GM03348 (cell line): ENCODE measurements at places on chromosomes 6 and 20.

GRCh38 chr20:31968291-31969126 is 558 bp downstream of the XKR7 start:
- peak; percentile 92 for DNase-seq

GRCh38 chr6:149362289-149362688 is 37.8 kb upstream of the SUMO4 start:
- DNase-seq, result no peak

GRCh38 chr20:14951707-14952418 is 614.5 kb upstream of the FLRT3 start:
- peak; percentile 51 for DNase-seq

DNA sequence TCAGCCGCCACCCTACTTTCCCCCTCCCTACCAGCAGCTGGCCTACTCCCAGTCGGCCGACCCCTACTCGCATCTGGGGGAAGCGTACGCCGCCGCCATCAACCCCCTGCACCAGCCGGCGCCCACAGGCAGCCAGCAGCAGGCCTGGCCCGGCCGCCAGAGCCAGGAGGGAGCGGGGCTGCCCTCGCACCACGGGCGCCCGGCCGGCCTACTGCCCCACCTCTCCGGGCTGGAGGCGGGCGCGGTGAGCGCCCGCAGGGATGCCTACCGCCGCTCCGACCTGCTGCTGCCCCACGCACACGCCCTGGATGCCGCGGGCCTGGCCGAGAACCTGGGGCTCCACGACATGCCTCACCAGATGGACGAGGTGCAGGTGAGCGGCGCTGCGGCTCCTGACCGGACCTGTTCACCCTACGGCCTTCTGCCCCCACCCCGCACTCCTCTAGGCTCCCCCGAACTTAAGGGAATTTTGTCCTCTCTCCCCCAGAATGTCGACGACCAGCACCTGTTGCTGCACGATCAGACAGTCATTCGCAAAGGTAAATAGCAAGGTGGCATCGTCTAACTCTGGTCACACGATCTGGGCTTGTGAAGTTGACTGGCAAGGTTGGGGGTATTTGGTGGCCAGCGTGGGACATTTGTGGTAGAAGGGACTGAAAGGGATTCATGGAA is 2.3 kb downstream of the TFAP2C start:
- no peak for DNase-seq

DNA sequence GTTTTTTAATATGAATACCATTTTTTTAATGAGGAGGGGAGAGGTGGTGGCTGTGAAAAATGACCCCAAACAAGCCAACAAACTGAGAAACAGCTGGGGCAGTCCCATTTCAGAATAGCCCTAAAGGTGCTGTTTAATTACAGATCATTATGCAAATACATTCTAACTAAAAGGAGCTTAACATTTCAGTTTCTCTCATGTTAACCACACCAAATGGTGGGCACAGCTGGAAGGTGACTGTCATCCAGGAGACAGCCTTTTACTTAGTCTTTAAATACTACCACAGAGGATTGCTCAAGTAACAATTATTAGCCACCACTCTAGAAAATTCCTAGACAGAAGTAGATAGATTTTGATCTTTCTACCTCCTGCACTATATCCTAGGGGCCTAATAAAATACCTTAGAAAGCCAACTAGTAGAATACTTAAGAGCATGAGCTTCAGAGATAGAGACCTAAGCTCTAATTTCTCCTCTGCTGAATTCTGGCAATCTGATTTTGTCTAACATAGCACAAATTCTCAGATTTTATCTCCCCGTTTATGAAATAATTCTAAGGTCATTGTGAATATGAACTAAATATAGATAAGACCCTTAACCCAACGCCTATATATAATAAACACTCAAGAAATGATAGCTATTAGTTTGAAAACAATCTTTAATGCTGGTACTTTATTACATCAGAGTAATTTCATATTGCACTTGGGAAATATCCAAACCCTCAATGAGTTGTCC is 615.1 kb upstream of the NRSN1 start:
- DNase-seq, result no peak

DNA sequence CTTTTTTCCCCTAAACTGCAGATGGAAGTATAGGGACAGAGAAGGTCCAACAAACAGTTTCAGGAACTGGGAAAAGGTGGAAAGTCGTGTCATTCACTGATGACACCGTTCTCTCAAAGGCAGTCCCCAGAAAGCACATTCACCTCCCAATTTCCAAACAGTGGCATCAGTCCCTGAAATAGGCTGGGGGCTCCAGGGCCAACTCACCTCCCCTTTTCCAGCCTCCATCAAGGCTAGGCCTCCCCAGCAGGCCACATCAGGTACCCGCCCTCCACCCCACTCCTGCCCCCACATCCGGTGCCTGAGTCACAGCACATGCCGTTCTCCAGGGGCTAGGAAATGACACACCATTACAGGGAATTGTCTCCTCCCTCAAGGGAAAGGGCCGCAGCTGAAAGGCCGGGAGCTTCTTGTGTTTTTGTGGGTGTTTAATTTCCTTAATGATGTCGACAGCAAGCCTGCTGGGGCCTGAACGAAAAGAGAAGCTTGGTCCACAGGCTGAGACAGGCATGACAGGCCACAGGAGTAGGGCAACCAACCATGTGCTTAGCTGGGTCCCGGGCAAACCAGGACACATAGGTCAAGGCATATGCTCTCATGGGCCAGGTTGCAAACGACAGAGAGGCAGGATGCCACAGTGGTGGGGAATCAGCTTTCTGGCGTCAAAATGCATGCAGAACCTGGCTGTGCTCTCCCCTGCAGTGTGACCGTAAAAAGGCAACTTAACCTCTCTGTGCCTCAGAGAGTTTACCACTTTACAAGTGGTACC is 39.2 kb downstream of the ZMYND8 start:
- DNase-seq, result peak; percentile 93

DNA sequence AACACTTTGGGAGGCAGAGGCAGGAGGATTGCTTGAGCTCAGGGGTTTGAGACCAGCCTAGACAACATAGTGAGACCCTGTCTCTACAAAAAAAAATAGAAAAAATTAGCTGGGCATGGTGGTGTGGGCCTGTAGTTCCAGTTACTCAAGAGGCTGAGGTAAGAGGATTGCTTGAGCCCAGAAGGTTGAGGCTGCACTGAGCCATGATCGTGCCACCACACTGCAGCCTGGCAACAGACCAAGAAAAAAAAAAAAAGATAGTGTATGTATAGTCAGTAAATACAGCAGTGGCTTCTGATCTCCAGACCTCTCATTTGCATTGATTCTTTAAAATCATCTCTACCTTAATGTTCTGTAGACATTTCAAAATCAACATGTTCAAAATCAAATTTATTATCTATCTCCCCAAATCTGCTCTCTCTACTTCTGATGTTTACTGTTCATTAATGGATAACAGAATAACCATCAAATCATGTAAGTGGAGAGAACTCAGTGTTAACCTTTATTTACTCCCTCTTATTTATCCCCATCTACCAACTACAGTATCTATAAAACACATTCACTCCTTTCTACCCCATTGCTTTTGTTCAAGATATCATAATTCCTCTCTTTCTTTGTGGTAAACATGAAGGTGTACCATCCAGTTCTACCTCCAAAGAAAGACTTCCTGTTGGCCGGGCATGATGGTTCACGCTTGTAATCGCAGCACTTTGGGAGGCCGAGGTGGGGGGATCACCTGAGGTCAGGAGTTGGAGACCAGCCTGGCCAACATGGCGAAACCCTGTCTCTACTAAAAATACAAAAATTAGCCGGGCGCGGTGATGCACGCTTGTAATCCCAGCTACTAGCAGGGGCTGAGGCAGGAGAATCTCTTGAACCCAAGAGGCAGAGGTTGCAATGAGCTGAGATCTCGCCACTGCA is 7.7 kb downstream of the PROCR start:
- no peak for DNase-seq

DNA sequence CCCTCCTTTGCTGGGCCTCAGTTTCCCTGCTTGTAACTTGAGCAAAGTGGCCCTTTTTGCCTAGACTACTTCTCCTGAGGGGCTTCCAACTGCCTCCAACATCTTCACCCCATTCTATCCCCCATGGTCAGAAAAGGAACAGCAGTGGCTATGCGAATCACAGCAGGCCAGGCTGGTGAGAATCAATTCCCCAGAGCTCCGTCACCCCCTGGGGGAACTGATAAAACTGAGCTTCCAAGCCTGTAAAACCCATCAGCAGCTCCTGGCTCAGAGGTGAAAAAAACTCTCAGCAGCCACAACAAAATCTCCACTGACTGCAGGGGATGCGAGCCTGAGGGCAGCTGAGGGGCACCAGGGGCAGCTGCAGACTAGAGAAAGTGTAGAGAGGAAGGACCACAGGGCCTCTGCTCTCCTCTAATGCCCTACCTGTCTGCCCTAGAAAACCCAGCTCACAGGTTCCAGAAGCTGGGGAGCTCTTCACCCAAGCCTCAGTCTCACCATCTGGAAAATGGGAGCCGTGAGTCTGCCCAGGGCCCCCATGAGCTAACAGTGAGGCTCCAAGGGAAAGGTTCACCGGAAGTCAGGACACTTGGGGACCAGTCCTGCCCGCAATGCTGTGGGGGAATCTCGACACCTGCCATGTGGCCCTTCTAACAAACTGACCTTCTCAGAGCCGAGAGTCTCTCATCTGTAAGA is 120.6 kb downstream of the GRM4 start:
- DNase-seq, result no peak

GRCh38 chr6:137084865-137085617 is 40.3 kb upstream of the IL20RA start:
- DNase-seq, result no peak

DNA sequence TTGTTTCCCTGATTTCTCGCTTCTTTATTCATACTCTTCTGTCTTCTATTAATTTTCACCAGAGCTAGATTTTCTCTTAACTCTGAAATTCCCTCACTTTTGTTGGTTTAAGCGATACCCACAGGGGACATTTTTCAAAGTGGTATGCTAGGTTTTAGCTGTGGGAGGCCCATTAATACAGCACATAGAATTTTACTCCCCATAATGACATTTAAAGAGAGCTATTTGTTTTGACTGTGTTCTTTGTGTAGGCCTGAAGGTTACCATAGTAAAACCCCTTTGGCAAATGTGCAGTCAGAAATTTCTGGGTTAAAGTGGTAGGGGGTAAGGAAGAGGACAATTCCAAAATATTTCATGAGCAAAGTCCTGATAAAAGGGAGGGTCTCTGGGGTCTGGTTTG is 721.1 kb upstream of the CITED2 start:
- DNase-seq, result no peak

- no peak for DNase-seq
These were observed 47.1 kb upstream of the PMEPA1 start for GRCh38 chr20:57756921-57757320.

GRCh38 chr6:2596222-2596621 is 154.5 kb downstream of the MYLK4 start:
- no peak for DNase-seq

DNA sequence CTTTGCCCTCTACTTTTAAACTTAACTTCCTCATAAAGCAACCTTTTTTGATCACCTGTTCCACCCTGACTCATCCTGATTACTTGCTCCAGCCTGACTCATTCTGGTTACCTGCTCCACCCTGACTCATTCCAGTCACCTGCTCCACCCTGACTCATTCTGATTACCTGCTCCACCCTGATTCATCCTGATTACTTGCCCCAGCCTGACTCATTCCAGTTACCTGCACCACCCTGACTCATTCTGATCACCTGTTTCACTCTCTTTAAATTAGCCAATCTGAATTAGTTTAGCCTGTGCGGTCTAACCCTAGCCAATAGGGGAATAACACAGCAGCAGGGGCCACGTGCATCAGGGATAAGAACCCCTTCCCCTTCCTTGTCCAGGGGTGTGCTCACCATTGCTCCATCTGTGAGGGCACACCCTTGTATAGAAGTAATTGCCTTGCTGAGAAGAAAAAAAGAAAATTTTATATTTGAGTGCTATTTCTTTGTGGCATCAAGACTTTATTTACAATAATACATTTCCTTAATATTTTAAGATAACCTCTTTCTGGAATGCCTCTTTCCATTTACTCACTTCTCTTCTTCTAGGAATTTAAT is 17.9 kb downstream of the HLA-G start:
- DNase-seq, result no peak

GRCh38 chr6:132505158-132505557 is 7.8 kb downstream of the STX7 start:
- DNase-seq, result no peak
